ENCODE measurements at places on chromosomes 7 and 10. TPM values are rescaled to one million over a fixed set of nuclear protein-coding genes. Genes with fewer than 3 reads are reported as not detected.

The OR2A1 gene
- total RNA-seq = not detected

The ARHGAP22 gene
- total RNA-seq = 1.0 TPM

The PPP1R9A gene
- 17.9 TPM for total RNA-seq

The OR2A7 gene
- total RNA-seq = 16.3 TPM

The KCNH2 gene
- 0.66 TPM for total RNA-seq

The PAPOLB gene
- not detected for total RNA-seq
